ENCODE measurements at places on chromosomes 11 and 22. TPM values are rescaled to one million over a fixed set of nuclear protein-coding genes. Genes with fewer than 3 reads are reported as not detected.
A peak's percentile ranks its signal among the peaks of the same experiment; 100 is the strongest.

JHY gene
- 3.5 TPM for polyA plus RNA-seq

CXCR5 gene
- 1.1 TPM for polyA plus RNA-seq

RPUSD4 gene
- 15.4 TPM for polyA plus RNA-seq

BTBD18 gene
- polyA plus RNA-seq, result 0.56 TPM

RRP8 gene
- 17.2 TPM for polyA plus RNA-seq

RIBC2 gene
- not detected for polyA plus RNA-seq

RASL10A gene
- polyA plus RNA-seq, result not detected

RIMBP3C gene
- polyA plus RNA-seq, result 1.4 TPM

MUC2 gene
- polyA plus RNA-seq, result not detected

MGAT3 gene
- not detected for polyA plus RNA-seq

HBE1 gene
- not detected for polyA plus RNA-seq

UBQLNL gene
- not detected for polyA plus RNA-seq

DNA sequence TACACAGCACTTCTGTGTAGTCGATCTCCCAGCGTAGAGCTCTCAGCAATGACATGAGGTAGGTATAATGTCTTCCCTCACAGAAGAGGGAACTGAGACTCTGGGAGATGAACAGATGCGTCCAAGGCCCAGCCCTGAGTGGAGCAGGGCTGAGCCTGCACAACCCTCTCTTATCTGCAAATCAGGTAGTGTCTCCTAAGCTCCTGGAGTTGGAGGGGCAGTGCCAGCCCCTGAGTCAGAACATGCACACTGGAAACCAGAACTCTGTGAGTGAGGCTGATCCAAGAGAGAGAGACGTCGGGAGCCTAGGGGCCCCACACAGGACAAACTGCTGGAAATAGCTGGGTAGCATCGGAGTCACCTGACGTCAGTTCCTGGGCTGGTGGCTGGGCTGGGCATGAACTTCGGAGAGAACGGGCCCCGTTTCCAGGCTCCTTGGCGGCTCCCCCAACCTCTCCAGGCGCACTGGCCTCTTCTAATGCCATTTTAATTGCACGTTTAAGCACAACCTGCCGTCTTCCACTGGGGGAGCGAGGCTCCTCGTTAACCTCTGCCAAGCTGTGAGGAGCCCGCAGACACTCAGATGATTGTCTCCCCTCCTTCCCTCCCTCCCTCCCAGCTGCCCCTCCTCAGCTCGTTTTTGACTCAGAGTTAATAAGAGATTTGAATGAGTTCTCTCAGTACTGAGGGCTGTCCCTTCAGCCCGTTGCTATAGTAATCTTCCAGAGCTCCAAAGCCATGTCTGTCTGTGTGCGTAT lies 191.2 kb upstream of the TBCEL start:
- DNase-seq, result no peak
- no peaks in the 10 kb centered on the region for H3K4me1 ChIP-seq
- no peak overlapping the region for H3K4me3 ChIP-seq
- H3K27me3 ChIP-seq, result no peaks in the 10 kb centered on the region

- no peak overlapping the region for H3K27ac ChIP-seq
- DNase-seq, result no peak
- H3K27me3 ChIP-seq, result no peaks in the 10 kb centered on the region
- H3K4me3 ChIP-seq, result no peak overlapping the region
- H3K4me1 ChIP-seq, result no peaks in the 10 kb centered on the region
These were observed 34.2 kb downstream of the B3GAT1 start for GRCh38 chr11:134377876-134378275.

DNA sequence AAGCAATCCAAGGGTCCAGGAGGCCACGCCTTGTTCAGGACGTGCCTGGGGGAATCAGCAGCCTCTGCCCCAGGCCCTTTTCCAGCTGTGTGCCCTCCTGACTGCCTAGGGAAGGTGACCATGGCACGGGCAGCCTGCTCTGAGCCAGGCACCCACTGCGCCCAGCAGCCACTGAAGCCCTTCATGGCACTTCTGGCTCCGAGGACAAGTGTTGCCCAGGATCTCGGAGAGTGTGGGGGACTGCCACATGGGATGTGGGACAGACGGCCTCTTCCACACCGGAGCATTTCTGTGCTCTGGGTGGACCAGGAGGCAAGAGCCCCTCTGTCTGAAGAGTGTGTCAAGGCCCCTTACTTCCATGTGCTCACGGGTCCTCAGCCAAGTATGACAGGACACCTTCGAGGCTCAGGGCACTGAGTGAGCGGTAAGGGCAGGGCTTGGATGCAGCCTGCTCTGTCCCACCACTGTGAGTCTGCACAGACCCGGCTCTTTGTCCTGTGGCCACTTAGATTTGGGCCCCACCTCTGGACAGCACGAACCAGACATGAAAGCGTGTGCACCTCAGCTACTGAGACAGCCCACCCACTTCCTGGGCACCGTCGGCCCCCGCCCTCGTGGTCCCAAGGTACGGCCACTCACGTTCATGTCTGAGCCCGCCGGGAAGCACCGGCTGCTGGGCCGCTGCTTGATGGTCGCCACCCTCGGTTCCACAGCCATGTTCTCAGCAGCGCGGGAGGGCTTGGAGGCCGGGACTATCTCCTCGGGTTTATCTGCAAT lies 93.6 kb downstream of the CTTN start:
- DNase-seq, result no peak
- H3K36me3 ChIP-seq, result no peaks in the 10 kb centered on the region
- H3K27me3 ChIP-seq, result no peaks in the 10 kb centered on the region
- no peaks in the 10 kb centered on the region for H3K4me1 ChIP-seq
- no peak overlapping the region for H3K4me3 ChIP-seq

DNA sequence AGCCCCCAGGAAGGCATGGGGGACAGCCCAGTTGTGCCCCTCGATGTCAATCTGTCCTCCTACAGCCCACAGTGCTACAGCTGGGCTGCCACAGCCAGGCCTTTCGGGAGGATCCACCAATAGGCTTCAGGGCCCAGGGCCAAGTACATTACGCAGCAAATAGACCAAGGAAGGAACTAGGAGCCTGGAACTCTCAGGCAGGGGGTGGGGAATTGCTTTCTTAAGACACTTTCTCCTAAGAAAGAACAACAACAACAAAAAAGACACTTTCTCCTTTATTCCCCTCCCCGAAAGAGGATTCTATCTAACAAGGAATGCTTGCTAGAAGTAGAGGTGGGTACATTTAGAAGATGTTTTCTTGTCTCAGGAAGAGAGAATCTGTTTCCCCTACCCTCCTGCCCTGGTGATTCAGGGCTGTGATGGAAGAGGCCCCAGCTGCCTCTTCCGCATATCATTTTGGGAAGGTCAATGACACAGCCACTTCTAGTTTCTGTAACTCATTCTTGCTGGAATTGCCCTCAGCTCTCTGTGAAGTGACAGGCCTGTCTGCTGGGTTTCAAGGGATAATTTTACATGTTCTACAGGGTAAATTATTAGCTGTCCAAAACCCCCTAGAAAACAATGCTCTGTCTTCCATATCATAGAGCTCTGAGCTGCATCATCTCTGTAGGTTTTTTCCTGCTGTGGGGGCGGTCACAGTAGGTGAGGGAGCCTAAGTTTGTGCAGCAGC lies 6.0 kb upstream of the MALAT1 start:
- no peak overlapping the region for H3K4me3 ChIP-seq
- peaks cover 11% of the 10 kb centered on the region for H3K4me1 ChIP-seq
- no peaks in the 10 kb centered on the region for H3K36me3 ChIP-seq
- H3K27me3 ChIP-seq, result no peaks in the 10 kb centered on the region
- H3K27ac ChIP-seq, result no peak overlapping the region
- DNase-seq, result no peak

DNA sequence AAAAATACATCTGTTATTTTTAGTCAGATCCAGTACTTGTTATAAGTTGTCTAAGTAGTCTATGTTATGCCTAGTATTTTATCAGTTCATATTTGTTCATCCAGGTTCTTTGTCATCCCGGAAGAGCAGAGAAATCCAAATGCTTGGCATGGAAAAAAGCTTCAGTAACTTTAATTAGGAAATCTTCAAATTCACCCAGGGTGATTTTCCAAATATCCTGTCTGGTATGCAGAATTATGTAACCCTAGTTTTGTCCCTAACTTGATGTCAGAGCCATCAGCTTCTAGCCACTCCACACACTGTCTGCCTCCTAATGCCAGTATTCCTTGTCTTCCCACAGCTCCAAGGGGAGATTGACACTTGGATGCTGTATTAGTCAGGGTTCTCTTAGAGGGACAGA lies 216.2 kb downstream of the ARHGAP42 start:
- H3K4me3 ChIP-seq, result no peak overlapping the region
- H3K27me3 ChIP-seq, result no peaks in the 10 kb centered on the region
- H3K27ac ChIP-seq, result no peak overlapping the region
- H3K4me1 ChIP-seq, result no peaks in the 10 kb centered on the region
- no peak for DNase-seq

DNA sequence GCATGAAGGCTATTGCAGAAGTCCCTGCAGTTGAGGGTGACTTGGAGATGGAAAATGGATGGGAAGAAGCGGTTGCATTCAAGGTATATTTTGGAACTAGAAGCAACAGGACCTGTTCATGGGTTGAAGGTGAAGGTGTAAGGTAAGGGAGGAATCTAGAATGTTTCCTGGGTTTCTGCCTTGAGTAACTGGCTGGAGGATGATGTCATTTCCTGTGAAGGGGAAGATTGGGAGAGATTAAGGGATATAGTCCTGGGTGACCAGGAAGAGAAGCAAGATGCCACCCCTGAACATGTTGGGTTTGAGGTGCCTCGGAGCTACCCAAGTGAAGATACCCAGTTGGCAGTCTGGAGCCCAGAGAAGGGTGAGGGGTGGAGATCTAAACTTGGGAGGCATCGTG lies 12.1 kb upstream of the MOGAT2 start:
- no peak overlapping the region for H3K4me3 ChIP-seq
- no peak for DNase-seq
- no peaks in the 10 kb centered on the region for H3K36me3 ChIP-seq
- H3K27ac ChIP-seq, result no peak overlapping the region
- no peaks in the 10 kb centered on the region for H3K4me1 ChIP-seq

DNA sequence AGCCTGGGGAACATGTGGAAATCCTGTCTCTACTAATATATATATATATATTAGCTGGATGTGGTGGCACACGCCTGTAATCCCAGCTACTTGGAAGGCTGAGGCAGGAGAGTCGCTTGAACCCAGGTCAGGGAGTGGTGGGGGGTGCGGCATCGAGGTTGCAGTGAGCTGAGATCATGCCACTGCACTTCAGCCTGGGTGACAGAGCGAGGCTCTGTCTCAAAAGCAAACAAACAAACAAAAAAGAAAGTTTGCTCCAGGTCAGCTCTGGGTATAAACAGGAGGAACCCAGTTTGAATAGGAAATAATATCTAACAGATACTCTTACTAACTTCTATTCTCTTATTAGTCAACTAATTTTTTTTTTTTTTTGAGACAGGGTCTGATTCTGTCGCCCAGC lies 34.3 kb upstream of the CECR2 start:
- H3K36me3 ChIP-seq, result no peaks in the 10 kb centered on the region
- no peak overlapping the region for H3K27ac ChIP-seq
- H3K4me1 ChIP-seq, result no peaks in the 10 kb centered on the region

DNA sequence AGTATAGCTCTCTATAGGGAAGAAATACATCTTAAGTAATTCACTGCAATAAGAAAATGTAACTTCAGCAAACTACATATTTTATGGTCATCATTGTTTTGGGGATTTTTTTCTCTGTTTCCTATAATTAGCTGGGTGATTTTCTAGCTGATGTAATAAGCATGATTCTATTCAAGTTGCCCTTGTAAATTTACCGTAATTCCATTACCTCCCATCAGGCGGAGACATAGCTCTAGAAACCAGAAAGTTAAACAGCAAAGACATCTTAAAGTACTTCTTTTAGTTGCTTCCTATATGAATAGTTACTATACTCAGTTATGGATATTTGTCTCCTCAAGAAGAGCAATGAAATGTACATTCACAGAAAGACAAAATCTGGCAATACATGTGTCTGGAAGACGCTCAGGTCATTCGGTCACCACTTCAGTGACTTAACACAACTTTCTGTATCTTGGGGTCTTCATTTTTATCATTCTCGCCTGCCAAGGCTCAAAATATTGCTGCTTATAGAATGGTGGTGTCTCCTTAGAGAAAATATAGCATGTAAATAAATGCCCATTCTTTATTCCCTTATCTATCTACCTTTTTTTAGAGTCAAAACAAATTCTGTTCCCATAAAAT lies 239.9 kb upstream of the ZC3H12C start:
- H3K4me3 ChIP-seq, result no peak overlapping the region
- H3K27me3 ChIP-seq, result no peaks in the 10 kb centered on the region
- DNase-seq, result no peak
- no peaks in the 10 kb centered on the region for H3K4me1 ChIP-seq
- H3K27ac ChIP-seq, result no peak overlapping the region
- H3K36me3 ChIP-seq, result no peaks in the 10 kb centered on the region

DNA sequence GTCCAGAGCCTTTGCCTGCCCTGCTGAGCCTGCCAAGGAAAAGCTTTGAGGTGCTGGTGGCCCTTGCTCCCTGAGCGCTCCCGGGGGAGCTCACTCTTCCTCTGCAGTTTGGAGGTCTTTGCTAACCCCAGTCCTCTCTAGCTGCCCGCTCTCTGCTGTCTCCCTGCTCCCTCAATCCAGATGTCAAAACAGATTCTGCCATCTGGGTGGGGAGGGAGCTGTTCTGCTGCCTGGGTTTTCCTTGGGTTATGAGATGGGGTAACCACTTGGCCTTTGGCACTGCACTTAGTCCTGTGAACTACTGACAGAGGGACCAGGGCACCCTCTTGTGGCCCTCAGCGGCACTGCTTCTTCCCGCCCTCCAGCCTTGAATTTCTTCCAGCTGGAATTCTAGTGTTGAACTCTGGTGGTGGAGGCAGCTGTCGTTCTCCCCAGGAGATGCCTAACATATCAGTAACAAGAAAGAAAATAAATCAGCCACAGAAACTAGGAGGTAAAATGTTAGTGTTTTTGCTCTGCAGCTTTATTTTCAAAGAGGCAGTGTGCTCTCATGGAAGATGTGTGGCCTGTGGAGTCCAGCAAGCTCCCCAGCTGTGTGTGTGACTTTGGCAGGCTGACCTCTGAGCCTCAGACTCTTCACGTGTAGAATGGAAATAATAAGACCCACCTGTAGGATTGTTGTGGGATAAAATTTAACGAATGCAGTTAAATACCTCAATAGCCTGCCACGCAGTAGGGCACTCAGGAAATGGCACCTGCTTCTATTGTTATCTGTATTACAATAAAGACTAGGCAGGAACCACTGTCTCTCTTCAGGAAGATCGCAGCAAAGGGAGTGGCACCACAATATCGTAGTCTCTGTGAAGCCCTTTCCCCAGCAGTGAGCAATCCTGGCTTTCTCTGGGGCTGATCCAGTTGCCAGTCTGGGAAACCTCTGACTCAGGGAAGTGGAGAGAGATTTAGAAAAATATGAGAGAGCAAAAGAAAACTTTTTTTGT lies 23.4 kb downstream of the ARFGAP2 start:
- peak; percentile 64 for DNase-seq
- no peaks in the 10 kb centered on the region for H3K36me3 ChIP-seq
- peaks cover 25% of the 10 kb centered on the region for H3K4me1 ChIP-seq
- peak overlapping the region; percentile 21 for H3K27ac ChIP-seq

DNA sequence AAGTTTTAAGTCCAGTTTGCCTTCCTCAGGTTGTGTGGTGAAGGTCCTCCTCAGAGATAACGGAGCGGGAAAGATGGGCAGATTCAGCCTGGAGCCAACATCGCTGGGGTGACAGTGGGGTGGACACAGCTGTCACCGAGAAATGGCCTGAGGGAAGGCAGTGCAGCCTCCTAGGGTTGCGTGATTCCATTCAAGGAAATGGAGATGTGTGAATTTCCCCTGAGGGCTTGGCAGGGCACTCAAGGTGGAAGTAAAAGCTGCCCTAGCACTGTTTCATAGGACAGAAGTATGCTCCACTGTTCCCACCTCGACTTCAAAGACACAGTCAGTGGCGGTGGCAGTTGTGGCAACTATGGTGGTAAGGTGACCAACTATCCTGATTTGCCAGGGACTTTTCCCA lies 15.4 kb upstream of the CAT start:
- H3K27ac ChIP-seq, result no peak overlapping the region
- H3K4me3 ChIP-seq, result no peak overlapping the region
- no peaks in the 10 kb centered on the region for H3K27me3 ChIP-seq
- DNase-seq, result no peak
- no peaks in the 10 kb centered on the region for H3K36me3 ChIP-seq
